NCI-H2107 (cell line): ENCODE measurements at places on chromosomes 3 and 15.

DNA sequence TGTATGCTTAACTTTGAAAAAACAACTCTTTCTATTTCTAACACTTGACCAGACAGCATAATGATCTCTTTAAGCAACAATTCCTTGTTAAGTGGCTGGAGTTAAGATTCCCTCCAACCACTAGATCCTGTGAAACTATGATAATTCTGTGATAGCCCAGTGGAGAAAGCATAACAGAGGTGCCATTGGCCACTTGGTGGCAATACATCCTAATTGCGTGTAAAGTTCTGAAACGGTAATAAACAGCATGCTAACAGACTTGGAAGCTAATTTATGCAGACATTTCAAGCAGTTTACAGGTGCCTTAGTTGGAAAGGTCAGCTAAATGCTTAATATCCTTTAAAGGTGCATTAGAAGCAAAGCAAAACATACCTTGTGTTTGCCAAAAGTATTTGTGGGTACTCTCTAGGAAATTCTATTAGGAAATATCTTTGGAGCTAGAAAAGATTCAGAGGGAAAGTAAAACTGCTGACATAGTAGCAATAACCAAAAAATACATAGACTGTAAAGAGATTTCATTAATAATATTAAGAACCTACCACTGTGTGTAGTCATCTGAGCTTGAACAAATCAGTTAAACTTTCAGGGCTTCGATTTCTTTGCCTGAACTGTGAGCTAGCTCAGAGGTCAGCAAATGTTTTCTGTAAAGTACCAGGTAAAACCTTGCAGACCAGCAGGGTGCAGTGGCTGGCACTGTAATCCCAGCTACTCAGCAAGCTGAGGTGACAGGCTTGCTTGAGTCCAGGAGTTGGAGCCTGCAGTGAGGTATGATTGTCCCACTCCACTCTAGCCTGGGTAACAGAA, 19.0 kb upstream of the CSTA start:
- no peak for DNase-seq

- no peak for DNase-seq
Observed at GRCh38 chr3:25592510-25592968, 72.2 kb downstream of the TOP2B start.

- no peak for DNase-seq
Observed at GRCh38 chr3:193938613-193939012, 197.3 kb upstream of the HES1 start.

DNA sequence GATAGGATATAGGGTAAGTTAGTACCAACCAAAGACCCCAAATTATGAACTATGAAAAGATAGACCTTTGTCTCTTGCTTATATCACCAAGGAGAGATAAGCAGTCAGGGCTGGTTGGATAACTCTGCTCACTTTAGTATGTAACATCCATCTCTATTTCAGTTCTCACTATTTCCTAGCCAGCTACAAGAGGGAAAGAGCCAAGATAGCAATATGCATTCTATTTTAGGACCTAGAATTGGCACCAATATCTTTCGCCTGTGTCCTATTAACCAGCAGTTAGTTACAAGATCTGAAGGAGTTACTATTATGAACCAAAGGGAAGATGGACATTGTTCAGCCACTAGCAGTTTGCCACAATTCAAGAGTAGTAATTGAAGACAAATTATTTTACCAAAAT, 457.5 kb downstream of the NSUN3 start:
- no peak for DNase-seq

DNA sequence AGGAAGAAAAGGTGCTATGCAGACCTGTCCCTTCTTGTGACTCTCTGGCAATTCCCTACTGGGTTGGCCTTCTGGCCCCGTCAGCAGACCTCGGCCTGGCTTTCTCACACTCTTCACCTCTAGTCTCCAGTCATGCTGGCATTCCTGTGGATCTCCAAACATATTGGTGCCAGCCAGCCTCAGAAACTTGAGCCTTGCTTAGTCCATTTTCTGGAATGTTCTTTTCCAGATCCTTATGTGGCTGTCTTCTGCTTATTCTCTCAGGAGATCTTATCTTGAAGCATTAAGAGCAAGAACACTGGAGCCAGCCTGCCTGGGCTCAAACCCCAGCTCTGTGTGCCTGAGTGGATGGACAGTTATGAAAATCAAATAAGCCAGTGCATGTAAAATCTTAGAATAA, 88.2 kb upstream of the NTRK3 start:
- no peak for DNase-seq

- no peak for DNase-seq
Observed at GRCh38 chr3:53948174-53948573, 56.5 kb upstream of the SELENOK start.

DNA sequence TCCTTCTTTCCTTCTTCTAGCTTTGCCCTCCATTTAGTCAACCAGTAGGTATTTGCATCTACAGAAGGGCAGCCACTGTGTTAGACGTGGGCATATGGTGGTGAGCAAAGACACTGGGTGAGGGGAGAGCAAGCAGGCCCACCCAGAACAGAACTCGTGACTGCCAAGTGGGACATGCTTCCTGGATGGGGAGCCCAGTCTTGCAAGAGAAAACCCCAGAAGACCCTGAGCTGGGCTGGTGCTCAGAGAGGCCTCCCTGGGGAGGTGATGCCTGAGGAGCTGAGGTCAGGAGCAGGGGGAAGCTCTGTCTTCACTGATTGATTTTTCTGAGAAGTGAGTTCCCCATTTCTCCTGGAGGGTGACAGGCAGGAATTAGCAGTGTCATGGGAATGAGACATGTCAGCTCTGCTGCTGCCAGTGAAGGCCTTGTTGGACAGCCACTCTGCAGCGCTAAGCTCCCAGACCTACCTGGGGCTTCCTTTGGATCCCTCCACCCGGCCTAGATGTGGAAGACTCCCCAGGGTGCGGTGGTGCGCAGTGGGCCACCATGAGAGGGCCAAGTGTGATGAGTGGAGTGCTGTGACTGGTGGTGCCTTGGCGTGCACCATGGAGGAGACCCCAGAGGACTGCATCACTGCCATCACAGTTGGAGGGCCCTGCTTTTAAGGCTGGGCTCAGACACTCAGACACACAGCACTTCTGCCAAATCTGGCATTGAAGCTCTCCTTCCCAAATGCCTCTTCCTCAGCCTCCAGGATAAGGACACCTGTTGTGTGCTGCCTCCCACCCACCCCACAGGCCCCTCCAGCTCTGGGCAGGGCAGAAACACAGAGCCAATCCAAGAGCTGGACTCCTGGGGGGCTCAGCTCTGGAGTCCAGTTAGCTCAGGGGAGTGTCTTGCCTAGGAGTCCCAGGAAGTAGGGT, 40.0 kb upstream of the TOPBP1 start:
- DNase-seq = no peak

GRCh38 chr15:23897091-23897490, 210.0 kb upstream of the NDN start:
- DNase-seq = no peak

GRCh38 chr15:47834093-47834492, 116.8 kb downstream of the SEMA6D start:
- DNase-seq = no peak

DNA sequence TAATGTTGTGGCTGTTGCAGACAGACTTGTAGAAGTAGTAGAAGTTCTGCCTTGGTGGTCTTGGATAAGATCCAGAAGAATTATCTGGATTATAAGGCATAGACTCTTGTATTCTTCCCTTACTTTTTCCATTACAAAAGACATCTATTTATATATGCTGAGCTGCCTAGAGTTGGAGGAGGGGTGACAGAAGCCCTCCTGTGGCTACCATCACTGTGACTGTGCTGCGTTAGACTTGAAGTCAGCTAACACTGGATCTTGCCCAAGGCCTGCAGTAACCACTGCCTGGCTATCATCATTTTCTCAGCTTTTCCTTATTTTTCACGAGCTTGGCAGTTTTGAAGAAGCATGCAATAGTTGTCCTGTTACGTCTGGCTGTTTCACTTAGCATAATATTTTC, 684.8 kb upstream of the BCHE start:
- DNase-seq = no peak

GRCh38 chr15:70242951-70243685, 145.4 kb upstream of the TLE3 start:
- no peak for DNase-seq

DNA sequence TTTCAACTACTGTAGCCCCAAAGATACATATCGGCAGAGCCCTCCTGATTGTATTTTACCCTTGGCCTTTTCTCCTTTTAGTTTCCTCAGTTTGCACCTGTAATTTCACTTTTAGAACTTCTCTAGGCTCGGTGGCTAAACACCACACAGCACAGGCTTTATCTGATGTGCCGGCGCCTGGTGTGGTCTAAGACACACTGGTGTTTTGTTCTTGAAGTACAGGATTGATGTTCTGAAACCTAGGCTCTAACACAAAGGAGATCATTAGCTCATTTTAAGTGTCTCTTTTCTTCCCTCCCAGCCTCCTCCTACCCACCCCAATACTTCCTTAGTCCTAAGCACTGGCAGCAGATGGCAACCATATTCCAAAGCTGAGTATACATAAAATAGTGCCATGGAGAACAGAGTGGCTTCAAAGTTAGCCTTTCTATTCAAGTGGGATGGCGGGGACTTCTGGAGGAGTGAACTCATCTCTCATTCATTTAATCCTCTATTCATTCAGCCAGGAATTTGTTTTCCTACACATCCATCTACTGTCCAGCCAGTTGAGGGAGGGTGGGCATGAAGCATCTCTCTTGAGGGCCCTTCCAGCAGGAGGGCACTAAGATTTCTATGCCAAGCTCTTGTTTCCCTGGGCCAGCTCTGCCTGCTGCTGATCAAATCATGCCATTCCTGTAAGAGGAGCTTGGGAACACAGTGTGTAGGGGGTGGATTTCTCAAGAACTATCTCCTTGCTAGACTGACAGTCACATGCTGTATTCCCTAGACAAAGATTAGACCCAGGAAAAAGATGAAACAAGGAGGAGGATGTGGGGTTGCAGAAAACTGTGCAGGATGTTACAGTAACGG, 71.2 kb downstream of the TIGIT start:
- DNase-seq = no peak

- no peak for DNase-seq
Observed at GRCh38 chr3:45568848-45569762, 25.4 kb upstream of the LIMD1 start.

DNA sequence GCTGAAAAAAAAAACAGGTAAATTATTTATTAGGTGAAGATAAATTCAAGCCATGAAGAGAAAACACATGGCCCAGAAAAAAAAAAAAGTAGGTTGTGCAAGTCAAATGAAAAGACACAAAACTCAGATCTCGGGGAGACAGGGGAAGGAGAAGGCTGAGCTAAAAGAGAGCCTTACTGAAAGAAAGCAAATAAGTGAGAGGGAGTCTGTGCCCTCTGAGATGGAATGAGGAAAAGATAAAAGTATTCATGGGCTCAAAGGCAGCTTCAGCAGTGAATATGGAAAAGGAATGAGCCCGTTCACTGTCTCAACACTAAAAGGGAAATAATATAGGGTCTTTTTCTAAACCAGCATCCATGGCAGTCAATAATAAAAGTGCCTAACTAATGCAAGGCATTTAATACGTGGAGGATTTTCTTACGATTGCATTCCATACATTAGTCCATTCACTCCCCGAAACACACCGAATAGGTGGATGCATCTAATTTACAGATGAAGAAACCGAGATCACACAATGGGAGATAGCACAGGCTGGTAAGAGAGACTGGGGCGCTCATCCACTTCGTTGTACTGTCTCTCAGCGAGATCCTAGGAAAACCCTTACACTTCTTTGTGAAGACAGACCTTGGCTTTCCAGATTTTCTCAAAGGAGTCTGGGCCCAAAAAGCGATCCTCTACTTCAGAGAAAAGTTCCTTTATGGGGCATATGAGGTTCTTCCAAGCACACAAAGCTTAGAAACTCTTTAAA, 1.1 kb downstream of the TFDP2 start:
- no peak for DNase-seq

DNA sequence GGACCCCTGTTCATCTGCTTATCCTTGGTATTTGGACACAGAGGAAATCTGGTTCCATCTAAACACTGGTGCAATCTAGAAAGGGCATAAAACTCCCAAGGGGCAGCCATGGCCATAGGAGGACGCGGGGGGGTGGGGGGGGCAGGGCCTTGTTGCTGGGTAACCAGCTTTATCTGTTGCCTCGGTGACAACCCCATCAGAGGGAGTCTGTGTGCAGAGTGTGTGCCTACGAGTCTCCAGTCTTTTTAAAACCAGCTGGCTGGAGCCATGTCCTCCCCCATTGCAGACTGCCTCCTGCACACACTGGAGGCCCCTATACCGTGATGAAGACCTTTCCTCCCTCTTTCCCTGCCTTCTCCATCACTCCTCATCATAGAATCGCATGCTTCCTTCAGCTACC, 26.4 kb upstream of the CORO2B start:
- no peak for DNase-seq

DNA sequence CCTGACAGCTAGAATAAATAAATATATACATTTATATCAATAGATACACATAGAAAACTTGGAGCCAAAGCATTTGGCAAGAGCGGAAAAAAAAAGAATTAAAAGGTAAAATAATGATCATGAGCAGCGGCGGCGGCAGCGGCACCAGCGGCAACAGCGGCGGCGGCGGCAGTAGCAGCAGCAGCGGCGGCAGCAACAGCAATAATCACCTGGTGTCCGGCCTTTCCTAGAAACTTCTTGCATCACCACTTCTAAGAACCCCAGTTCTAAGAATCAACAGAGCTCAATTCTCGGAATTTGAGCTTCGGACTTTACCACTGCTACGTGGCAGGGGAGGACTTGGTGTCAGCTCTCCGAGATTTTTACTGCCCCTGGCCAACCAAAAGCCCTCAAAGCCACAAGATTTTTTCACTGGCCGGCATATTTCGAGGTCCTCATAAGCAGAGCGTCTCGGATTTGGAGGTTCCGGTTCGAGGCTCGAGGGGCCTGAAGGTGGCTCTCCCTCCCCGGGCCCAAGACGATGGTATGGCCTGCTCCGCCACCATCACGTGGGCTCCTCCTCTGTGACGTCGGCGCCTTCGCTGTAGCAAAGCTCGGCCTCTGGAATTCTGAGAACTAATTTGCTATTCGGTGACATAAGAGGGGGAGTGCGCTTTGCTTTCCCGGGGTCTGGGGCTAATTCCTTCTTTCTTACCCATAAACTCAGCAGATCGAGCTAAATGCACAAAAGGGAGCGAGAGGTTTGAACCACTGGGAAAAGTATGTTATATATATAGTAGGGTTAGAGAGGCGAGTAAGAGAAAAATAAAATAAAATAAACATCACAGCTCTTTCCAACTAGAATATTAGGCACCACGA, at the start of gene BCL6:
TSS of gene BCL6 (minus strand) at position 268 of the 858 bp plus-strand sequence. CDS start 11,775 bp downstream, outside the sequence.
- peak; percentile 97 for DNase-seq

- no peak for DNase-seq
Observed at GRCh38 chr15:45221967-45222366, 30.1 kb upstream of the SLC28A2 start.

DNA sequence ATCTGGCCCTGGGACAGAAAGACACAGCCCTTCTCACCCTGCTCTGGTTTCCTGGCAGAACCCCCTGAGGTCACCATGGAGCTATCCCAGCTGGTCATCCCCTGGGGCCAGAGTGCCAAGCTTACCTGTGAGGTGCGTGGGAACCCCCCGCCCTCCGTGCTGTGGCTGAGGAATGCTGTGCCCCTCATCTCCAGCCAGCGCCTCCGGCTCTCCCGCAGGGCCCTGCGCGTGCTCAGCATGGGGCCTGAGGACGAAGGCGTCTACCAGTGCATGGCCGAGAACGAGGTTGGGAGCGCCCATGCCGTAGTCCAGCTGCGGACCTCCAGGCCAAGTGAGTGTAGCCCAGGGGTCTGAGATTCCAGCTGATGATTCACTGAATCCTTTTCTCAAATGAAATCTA, 61.7 kb downstream of the BOC start:
- DNase-seq = no peak

- DNase-seq = no peak
Observed at GRCh38 chr15:71810256-71811035, at the start of gene NR2E3. Gene NR2E3 (plus strand): TSS chr15:71810554. CDS start chr15:71810744, 190 bp downstream.

- DNase-seq = no peak
Observed at GRCh38 chr15:31427411-31427810, 100.8 kb downstream of the KLF13 start.

- DNase-seq = no peak
Observed at GRCh38 chr3:56916716-56917360, 115.1 kb upstream of the ARHGEF3 start.
